Stimulated activated CD4-positive, alpha-beta T cell treated with anti-CD3 and anti-CD28 coated beads, TNF-alpha, amount 100 ng/mL, for 24 hours (primary cell): ENCODE measurements at places on chromosomes 5 and 9.

GRCh38 chr9:75083188-75083970 is 4.6 kb downstream of the NMRK1 start:
- no peak for DNase-seq

- DNase-seq: no peak
Observed at GRCh38 chr9:114774524-114774923, 31.3 kb downstream of the TNFSF15 start.

- DNase-seq: no peak
Observed at GRCh38 chr5:17436350-17436749, 61.7 kb upstream of the TAF11L2 start.

DNA sequence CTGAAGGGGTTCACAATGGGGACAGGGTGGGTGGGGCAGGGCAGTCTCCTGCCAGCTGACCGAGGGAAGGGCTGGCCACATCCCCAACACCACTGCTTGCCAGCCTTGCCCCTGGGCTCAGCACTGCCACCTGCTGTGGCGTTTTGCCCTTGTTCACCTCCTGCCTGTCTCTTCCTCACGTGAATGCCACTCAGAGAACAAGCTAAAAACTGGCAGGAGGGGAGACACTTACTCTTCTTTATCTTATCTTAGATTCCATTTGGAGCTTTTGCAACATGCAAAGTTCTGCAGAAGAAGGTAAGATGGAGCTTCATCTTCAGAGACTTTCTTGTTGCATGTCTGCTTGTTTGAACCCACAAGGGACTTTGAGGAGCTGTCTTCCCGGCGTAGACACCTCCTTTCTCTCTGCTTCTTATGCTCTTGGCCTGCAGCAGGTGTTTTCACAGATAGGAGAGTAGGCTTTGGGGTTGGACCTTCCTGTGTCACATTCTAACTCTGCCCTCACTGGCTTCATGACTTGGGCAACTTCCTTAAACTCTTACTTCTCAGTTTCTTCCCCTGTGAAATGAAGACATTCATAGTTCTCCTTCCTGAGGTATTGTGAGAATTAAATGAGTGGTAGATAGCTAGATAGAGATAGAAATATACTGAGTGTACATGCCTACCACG is 4.1 kb downstream of the LRSAM1 start:
- no peak for DNase-seq

DNA sequence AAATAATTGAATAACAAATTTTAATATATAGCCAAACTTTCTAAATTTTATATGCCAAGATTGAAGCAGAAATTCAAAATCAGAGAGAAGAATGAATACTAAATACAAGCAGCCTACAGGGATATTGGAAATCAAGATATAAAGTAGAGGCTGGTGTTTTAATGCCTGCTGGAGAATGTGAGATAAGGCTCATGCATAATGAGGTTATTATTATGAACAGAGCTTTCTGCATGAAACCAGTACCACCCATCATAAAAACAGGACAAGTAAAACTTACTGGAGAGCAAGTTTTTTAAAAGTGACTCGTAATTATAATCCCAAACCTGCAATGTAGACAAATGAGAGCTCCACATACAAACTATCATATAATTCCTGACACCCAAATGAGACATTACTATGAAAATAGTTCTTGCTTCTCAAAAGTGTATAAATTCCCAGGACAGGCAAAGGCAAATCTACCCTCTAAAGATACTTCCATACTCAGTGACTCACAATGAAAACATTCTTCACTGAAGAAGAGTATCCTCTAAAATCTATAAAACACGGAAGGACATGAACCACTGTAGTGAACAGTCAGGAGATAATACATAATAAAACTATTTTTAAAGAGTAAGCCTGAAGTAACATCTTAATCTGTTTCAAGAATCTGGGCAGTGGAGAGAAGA is 532.0 kb upstream of the GRAMD2B start:
- no peak for DNase-seq

DNA sequence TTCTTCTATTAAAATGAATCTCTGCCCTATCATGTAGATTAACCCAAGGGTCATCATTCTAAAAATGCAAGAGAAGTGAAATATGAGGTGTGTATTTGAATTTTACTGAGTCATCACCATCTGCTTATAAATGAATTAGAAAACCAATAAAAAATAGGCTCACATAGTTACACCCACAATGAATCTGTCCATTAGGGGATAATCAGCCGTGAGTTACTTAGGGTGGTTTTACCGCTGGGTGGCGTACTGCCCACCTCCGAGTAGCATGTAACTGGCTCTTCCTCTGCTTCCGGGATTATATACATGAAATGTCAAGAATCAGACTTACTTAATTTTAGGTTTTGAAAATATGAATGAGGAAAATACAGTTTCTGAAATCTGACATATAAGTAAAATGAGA is 332.9 kb upstream of the CCNG1 start:
- no peak for DNase-seq

- DNase-seq: no peak
Observed at GRCh38 chr9:99075246-99075912, 29.5 kb upstream of the TGFBR1 start.

DNA sequence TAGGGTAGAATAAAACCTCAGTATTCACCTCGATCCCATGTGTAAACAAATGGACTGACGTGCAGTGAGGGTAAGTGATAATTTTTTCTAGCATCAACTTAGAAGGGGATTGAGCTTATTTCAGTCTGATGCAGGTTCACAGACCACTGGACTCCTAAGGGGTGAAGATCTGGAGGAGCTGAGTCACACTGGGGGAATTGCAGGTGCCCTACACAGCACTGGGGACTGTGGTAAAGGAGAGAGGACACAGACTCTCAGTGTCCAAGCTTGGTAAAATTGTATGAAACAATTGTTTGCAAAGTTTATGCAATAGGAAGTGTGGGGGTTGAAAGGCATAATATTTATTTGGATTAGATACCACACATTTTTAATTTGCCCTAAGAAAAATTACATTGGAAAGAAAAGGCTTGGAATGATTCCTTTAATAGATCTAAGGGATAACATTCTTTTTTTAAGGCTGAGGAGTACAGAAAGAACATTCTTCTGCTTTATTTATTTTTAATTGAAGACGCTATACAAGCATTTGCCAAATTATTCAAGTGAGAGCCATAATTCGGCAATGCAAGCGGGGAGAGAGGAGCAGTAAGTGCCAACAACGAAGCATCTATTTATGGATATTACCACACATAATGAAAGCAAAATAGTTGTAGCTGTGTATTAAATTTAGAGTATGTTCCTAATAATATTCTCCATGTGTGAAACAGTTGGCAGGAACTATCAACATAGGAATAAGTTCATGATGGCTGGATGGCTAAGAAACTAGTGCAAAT is 766.9 kb upstream of the ADAMTS16 start:
- DNase-seq: no peak

- DNase-seq: no peak
Observed at GRCh38 chr5:66633754-66634153, 37.6 kb downstream of the MAST4 start.

GRCh38 chr9:36316611-36317317 is 58.5 kb upstream of the GNE start:
- no peak for DNase-seq

- peak; percentile 44 for DNase-seq
Observed at GRCh38 chr9:133709015-133709611, 29.0 kb downstream of the SARDH start.

GRCh38 chr5:65262649-65263059 is 219.1 kb downstream of the ADAMTS6 start:
- no peak for DNase-seq

DNA sequence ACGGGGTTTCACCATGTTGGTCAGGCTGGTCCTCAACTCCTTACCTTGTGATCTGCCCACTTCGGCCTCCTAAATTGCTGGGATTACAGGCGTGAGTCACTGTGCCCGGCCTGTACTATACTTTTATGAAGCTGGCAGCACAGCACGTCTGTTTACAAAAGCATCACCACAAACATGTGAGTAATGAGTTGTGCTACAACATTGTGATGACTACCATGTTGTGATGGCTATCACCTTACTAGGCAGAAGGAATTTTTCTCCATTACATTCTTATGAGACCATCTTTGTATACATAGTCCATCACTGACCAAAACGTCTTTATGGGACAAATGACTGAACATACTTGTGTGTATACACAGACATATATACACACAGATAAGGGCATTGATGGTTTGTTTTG is 1019.0 kb downstream of the CDH18 start:
- DNase-seq: no peak

GRCh38 chr9:79564105-79564504 is 7.7 kb upstream of the TLE4 start:
- DNase-seq: no peak

GRCh38 chr9:128080206-128080605 is 12.2 kb downstream of the SLC25A25 start:
- DNase-seq: no peak

DNA sequence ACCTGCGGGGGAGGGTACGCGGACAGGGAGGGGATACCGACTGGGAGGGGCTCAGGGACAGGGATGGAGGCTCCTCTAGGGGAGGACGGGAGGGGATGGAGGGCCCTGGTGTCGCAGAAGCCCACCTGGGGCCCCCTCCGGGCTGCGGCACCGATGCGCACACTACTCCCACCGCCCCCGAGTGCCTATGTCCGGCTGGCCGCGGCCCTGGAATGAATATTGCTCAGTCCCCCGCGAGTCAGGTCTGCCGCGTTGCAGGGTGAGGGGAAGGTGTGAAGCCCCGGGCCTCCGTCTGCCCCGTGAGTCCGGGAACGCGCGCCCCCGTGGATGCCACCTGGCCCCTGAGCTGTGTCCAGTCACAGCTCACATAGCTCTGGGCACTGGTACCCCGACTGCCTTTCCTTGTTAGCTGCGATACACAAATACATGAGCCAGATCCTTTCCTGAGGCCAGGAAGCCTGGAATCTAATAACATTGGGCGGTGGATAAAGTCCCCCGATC is 44.5 kb upstream of the PRSS3 start:
- no peak for DNase-seq

DNA sequence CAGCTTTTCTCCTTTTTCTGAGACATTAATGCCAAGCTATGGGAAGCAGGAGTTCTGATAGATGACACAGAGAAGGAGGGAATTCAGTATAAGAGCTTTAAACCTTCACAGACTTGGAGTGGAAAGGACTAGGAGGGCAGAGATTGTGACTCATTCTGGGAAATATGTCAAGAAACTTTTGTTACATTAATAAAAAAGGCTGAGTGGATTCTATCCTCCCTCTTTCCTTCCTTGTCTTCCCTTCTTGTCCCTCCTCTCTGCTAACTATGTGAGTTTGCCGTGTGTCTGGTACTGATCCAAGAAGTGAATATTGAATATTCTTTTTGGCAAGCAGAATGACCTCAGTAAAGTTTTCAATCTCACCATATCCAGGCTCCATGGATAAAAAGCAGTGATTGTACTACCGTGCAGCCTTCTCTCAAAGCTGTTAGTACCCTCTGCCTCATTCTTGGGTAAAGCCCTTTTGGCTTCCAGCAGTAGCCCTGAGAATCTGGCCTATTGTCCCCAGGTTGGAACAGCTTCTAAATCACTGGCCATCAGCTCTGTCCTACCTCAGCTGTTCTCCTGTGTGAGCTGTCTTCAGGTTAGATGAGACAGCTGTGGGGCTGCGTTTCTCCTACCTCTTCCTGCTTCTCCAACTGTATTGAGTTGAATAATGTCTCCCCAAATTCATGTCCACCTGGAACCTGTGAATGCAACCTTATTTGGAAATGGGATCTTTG is 73.9 kb downstream of the ATG10 start:
- DNase-seq: no peak

- DNase-seq: no peak
Observed at GRCh38 chr9:94944626-94945025, 218.1 kb downstream of the AOPEP start.

GRCh38 chr5:171484460-171484899 is 65.0 kb downstream of the FGF18 start:
- peak; percentile 38 for DNase-seq

DNA sequence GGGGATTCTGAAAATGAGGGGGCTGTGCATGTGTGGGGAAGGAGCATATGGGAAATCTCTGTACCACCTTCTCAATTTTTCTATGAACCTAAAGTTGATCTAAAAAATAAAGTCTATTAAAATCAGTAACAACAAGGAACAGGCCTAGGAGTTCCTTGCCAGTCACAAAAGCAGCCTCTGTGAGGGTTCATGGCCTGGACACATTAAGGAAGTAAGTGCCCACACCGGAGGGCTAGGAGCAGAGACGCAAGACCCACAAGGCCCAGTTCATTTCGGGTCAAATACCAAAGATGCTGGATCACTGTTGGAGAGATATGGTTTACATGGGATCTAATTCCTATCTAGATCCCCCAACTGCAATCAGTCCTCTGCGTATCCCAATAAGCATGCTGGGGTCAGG is 88.4 kb downstream of the SEMA4D start:
- no peak for DNase-seq

DNA sequence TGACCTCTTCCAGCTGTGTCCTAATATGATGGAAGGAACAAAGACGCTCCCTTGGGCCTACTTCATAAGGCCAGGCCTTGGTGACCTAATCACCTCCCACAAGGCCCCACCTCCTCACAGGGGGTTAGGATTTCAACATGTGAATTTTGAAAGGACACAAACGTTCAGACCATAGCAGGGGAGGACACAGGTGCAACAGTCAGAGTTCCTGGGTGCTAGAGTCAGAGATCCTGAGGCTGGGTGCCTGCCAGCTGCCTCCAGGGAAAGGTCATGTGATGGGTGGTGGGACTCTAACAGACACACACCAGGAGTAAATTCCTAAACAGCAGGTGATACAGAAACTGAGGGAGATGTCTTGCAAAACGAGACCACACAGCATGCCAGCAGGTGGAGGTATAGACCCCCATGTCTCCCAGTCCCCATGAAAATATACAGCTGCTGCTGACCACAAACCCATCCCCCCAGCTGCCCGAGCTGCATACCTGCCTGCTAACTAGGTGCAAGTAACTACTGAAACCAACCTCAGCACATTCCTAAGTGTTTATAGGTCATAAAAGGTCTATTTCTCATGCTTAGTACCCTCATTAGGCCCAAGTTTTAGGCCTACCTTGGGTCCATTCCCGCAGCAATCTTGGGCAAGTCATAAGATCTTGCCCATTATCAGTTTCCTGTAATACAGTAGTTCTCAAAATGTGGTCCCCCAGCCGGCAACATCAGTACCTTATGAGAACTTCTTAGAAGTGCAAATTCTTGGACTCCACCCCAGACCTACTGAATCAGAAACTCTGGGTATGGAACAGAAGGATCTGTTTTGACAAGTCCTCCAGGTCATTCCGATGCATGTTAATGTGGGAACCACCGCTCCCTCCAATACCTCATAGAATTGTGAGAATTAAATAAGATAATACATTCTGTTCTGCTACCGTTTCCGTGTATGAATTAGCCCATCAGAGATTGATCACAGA is 245.3 kb downstream of the ENC1 start:
- no peak for DNase-seq
